ENCODE measurements at places on chromosomes 2 and 18.
A peak's percentile ranks its signal among the peaks of the same experiment; 100 is the strongest.

- no peak for DNase-seq
Observed at GRCh38 chr2:36387258-36387916, 31.8 kb downstream of the CRIM1 start.

GRCh38 chr2:140442319-140442718 is 1662.1 kb upstream of the NXPH2 start:
- DNase-seq, result no peak

DNA sequence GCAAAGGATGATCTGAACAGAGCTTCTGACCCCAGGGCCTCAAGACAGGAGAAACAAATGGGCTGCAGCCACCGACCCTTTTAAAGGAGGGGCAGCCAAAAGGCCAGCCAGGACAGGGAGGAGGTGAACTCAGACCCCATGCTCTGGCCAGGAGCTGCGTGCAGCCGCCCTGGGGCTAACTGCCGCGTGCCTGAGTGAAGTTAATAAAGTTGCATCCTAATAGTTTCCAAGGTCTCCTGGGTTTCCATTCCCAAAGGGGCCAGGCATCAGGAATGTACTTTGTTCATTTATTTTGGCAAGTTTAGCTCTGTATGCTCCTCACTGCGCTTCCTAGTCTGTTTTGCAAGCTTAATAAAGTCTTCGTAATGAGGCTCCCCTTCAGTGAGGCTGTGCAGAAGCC is 60.7 kb downstream of the EN1 start:
- DNase-seq, result no peak

DNA sequence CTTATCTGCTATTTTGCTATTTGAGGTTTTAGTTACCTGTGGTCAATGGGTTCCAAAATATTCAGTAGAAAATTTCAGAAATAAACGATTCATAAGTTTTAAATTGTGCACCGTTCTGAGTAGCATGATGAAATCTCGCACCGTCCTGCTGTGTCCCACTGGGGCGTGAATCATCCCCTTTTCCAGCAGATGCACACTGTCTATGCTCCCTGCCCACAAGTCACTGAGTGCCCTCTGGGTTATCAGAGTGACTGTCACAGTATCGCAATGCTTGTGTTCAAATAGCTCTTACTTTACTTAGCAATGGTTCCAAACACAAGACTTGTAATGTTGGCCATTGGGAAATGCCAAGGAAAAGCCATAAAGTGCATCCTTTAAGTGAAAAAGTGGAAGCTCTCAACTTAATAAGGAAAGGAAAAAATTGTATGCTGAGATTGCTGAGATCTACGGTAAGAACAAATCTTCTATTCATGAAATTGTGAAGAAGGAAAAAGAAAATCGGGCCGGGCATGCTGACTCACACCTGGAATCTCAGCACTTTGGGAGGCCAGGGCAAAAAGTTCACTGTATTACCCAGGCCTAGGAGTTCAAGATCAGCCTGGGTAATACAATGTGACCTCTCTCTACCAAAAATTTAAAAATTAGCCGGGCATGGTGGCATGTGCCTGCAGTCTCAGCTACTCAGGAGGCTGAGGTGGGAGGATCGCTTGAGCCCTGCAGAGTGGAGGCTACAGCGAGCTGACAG is 13.3 kb downstream of the COL4A3 start:
- no peak for DNase-seq

DNA sequence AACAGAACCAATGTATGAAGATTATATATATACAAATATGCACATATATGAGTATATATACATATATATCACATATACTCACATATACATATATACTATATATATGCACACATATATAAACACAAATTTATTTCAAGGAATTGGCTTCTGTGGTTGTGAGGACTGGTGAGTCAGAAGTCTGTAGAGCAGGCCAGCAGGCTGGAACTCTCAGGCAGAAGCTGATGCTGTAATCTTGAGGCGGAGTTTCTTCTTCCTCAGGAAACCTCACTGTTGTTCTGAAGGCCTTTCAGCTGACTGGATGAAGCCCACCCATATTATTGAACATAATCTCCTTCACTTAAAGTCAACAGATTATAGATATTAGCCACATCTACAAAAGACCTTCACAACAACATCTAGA is 143.9 kb upstream of the CREB1 start:
- DNase-seq, result no peak

GRCh38 chr18:52936931-52937330 is 596.9 kb downstream of the DCC start:
- no peak for DNase-seq

DNA sequence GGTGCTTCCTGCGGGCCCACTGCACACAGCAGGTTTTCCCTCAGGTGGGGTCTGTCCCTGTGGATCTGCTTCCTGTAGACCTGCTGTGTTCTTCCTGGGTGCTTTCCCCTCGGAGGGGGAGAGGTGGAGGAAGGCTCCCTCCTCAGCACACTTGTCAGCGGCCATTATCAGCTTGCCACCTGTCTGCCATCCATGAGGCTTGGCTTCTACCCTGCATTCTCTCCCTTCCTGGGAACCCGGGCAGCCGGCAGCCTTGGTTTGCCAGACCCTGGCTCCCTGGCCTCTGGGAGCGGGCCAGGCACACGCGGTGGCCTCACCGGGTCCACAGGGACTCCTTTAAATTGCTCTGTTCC is 58.5 kb downstream of the INPP5D start:
- no peak for DNase-seq

DNA sequence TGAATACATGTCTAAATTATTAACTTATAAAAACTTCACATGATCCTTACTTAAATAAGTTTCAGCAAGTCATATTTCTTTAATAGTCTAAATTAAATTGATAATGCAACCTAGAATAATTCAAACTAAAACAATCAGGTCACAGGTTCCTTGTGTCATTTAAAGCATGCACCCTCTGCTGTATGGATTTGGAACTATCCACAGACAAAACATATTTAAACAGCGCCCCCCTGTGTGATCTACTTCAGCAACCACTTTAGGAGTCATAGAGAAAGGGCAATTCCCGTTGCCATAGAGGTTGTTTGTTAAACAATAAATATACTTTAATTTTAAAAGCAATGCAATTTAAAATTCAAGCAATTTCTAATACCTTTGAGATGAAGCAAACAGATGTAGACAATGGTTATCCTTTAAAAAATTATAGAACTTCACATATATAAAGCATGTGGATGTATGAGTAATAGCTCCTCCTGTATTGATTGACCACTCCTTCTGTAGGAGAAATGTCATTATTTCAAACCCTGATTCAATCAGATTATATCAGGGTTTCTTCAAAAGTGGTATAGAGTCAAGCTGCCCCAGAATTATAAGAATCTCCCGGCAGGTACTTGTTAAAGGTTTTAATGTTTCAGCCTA is 21.2 kb downstream of the GRB14 start:
- peak; percentile 84 for DNase-seq

DNA sequence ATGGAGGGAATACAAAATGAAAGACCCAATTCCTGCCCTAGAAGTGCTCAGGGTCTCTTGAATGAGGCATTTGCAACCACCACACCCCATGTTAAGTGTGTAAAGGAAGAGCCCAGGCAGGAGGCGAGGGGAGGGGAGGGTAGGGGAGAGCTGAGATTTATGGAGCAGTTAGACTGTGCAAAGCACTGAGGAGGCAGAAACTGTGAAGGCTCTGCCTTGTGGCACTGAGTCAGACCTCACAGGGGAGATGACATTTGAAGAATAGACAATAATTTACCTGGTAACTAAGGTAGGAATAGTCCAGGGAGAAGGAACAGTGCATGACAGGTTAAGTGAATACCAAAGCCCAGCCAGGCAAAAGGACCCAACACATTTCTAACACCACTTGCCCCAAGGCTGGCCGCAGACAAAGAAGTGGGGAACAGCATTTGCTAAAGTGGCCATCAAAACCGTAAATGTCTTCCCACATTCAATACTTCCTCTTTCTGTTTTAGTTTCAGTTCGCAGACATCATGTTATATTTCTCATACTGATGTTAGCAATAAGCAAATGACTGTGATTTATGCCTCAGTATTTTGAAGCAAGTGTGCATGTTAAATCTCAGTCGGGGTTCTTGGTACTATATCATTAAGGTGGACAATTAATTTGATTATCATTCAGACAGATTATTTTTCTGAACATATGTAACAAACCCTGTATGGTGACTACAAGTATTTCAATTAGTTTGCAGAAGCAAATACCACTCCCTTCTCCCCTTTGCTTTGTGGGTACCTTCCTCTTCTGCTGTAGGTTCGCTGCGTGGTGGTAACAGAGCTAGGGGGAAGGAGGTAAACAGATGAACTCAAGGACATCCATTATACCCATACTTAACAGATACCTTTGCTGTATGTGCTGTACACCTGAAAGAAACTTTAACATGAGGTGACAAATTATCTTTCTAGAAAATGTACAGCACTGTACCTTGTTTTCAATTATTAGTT is 27.5 kb downstream of the CDH20 start:
- DNase-seq, result no peak

DNA sequence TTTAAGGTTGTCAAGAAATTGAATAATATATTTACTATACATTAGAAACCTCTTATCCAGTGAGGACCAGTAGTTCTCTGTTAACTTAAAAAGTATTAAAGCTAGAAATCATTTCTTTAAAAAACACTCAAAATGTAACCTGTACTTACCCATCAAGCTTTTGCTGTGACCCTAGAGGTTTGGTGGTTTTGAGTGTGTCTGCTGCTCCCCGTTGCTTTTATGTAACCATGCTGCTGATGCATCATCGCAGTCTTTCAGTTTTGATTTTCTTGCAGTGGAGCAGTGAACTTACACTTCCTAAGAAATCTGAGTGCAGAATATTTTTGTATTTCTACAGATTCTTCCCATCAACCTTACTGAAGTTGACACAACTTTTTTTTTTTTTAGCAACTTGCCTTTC is 34.2 kb downstream of the MRPS9 start:
- no peak for DNase-seq

DNA sequence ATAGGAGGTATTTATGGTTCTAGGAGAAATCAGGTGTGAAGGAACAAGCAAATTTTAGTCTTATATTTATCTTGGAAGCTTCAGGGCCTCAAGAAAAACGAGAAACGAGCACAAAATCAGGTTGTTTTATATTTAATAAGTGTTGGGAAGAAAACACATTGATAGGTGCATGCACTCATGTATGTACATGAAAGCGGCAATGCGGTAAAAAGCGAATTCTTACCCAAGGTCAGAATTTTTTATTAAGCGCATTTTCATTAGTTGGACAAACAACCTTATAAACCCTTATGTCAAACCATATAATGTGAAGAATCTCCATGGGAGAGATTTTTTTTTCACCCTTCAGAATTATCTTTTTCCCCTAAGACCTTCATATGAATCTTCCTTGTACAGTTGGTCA is 25.4 kb downstream of the SLC66A3 start:
- DNase-seq, result no peak

GRCh38 chr2:36370281-36370680 is 14.7 kb downstream of the CRIM1 start:
- DNase-seq, result no peak

DNA sequence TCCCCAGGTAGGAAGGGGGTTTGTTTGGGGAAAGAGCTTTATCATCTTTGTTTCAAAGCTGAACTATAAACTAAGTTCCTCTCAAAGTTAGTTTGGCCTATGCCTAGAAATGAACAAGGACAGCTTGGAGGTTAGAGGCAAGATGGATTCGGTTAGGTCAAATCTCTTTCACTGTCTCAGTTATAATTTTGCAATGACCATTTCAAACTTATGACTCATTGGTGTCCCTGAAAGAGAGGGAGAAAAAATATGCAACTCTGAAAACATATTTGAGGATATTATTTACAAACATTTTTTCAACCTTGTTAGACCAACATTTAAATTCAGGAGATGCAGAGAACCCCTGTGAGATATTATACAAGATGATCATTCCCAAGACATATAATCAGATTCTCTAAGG is 95.7 kb downstream of the EFEMP1 start:
- DNase-seq, result no peak

DNA sequence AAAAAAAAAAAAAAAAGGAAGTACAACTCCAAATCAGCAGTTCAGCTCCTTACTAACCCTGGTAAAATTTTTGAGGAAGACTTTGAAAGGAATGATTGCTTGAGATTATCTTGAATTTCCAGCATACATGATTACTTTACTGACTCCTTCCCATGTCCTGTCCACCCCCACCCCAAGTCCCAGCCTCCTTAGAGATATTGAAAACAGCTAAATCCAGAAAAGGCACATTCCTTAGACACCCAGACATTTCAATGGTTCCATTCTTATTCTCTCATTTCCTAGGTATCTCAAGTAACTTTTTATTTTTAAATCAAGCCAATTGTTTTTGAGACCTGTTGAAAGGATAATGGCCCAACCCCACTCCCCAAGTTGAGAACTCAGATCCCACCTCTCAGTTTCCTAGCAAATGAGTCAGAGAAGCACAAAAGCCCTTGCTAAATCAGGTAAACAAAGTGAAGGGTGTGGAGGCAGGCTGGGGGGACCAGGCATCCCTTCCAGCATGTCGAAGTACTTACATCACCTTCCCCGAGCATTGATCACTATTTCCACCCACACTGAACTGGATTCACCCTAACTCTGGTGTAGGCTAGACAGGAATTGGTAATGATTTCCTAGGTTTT is 95.4 kb upstream of the FZD7 start:
- no peak for DNase-seq

Measured in neural progenitor cell (in vitro differentiated cells).